Activated T-cell treated with anti-CD3 and anti-CD28 coated beads for 1 hour (primary cell): ENCODE measurements at places on chromosomes 7 and 10.

DNA sequence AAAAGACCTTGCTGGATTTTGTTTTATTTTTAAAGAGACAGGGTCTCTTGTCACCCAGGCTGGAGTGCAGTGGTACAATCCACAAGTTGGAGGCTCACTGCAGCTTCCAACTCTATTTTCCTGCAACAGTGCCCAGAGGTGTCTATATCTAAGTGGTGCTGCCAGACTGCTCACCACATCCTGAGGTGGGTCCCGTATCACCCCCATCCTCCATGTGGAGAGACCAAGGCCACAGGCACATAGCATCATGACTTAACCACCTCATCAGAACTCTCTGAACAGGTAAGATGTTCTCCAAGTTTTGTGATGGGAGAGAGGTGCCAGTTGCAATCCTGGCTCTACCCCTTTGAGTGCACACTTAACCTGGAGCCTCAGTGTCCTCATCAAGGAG is 98.2 kb downstream of the RNF216 start:
- DNase-seq = no peak

- no peak for DNase-seq
These were observed 113.0 kb downstream of the ADCY1 start for GRCh38 chr7:45687185-45687560.

- DNase-seq = no peak
These were observed 24.4 kb downstream of the MTURN start for GRCh38 chr7:30159163-30159562.

GRCh38 chr10:44284198-44285084 is 100.5 kb downstream of the CXCL12 start:
- no peak for DNase-seq

DNA sequence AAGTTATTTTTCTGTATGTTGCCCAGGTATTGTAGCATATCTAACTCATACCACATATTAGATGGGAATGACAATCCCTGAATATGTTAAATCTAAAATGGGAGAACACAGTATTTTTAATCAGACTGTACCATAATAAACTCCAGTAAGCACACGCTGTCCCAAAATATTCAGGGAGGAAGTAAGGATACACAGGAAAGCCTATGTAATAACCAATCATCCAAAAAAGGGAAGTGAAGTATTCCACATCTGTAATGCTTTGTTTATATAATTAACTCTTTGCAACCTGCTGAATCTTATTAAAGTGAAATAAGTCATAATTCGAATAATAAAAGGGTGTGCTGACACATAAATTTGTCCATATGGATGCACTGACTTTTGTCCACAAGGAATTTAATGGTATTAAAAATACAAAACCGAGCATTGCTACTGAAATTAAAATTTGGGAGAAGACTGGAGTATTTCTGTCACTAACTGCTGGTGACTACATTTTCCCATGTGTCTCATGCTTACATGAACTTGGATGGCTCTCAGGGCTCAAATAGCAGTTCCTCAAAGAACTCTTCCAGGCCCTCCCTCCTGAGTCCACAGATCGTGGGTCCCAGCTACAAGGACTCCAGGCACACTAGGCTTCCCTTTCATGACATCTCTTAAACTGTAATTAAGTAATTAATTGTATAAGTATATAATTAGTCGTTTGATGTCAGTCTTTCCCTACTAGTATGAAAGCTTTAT is 120.6 kb downstream of the NEBL start:
- DNase-seq = no peak

GRCh38 chr10:29191674-29192073 is 97.2 kb upstream of the LYZL1 start:
- no peak for DNase-seq

GRCh38 chr7:9874182-9874581 is 1099.5 kb upstream of the PHF14 start:
- no peak for DNase-seq

GRCh38 chr10:87670586-87670985 is 10.9 kb downstream of the PAPSS2 start:
- no peak for DNase-seq

DNA sequence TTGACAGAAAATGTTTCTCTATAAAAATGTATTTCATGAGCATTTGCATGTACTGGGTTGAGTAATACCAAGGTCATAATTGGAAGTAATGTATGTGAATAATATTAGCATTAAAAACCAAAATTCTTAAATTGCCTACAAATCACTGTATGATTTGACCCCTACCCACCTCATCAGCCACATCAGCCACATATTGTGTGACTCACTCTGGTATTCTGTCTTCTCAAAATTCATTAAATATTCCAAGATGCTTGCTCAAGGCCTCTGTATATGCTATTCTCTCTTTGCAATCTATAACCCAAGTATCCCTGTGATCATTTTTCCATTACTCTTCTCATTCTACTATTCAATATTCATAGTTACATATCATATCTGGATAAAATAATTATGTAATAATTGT is 21.4 kb downstream of the POT1 start:
- DNase-seq = no peak

DNA sequence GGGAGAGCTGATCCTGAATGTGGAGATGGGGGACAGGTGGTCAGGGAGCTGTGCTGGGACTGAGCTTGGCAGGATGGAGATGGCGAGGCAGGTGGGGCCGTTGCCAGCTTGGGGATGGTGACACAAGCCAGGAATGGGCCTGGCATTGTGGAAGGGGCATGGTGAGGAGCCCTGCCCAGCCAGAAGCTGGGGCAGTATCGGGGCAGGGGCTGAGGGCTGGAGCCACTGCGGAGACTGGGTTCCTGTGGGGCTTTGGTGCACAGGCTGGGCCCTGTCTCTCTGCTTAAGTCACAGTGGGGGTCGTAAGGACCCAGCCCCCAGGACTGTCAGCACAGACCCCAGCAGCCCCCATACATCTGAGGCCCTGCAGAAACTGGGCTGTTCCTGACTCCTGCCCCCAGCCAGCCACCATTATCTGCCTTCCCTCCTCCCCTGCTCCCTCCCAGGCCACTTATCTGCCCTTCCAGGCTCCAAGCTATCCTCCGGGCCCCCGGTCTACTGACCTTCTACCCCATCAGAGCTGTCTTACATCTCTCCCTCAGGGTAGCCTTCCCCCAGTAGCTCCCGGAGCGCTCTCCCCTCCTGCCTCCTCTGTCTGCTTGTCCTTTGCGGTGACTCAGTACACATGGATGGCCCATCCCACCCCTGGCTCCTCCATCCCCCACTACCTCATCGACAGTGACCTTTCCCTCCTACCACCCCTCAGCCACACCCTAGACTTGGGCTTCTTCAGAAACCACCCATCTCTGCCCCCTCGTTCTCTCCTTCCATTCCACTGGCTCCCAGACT is 44.2 kb downstream of the PPIF start:
- no peak for DNase-seq

- no peak for DNase-seq
These were observed 405.0 kb upstream of the ZMIZ1 start for GRCh38 chr10:78663721-78664120.

DNA sequence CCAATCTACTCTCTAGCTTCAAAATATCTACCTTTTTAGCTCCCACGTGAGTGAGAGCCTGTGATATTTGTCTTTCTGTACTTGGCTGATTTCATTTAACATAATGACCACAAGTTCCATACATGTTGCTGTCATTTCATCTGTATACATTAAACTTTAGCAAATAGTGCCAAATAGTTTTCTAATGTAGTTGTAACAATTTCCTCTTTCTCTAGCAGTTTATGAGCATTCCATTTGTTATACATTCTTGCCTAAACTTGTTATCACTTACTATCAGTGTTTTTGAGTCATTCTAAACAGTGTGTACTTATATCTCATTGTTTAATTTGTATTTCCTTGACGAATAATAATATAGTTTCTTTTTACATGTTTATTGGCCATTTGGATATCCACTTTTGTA is 77.2 kb downstream of the NEUROD6 start:
- no peak for DNase-seq

- no peak for DNase-seq
These were observed 839 bp upstream of the HABP2 start for GRCh38 chr10:113552014-113552413.

- no peak for DNase-seq
These were observed 19.2 kb downstream of the PLA2G12B start for GRCh38 chr10:72935361-72935760.

DNA sequence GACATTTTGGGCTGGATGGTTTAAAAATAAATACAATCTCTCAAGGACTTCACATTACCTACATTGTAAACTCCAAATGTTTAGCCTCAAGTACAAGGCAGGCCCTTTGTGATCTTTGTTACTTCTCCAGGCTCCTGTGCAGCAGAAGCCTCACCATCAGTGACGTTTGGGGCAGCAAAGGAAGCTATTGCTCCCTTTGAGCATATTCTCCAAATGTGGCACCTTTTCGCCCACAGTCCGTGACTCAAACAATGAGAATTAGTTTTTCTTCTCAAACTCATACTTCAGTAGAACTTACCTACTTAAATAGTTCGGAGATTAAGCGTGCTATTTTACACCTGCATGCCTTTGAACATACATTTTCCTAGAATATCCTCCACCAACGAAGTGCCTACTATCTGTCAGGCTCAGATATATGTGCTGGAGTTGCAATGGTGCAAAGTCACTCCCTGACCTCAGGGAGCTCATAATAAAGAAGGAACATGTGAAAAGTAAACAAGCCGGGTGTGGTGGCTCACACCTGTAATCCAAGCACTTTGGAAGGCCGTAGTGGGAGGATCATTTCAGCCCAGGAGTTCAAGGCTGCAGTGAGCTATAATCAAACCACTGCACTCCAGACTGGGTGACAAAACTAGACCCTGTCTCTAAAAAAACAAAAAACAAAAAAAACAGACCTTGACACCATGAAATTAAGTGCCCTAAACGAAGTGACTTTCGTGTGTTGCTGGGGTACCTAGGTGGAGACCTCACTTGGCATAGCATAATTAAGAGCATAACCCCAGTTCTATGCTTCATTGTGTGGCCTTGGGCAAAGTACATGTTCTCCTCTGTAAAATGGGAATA is 1.2 kb upstream of the ABCF2 start:
- no peak for DNase-seq

DNA sequence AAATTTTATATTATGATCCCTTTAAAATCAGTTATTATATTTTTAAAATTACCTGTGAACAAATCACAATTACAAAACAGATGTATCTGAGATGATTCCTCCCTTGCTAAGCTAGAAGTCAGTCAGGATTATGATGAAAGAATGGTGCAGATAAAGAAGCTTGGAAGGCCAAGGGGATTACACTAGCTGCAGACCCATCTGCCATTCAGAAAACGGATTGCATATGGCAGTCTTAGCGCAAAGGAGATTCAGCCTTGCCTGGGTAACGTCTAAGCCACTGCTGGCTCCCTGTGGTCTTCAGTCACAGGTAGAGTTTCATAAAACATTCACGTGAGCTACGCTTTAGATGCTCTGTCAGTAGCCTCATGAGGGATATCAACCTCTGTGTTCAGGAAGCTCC is 222.2 kb downstream of the POU6F2 start:
- DNase-seq = no peak

DNA sequence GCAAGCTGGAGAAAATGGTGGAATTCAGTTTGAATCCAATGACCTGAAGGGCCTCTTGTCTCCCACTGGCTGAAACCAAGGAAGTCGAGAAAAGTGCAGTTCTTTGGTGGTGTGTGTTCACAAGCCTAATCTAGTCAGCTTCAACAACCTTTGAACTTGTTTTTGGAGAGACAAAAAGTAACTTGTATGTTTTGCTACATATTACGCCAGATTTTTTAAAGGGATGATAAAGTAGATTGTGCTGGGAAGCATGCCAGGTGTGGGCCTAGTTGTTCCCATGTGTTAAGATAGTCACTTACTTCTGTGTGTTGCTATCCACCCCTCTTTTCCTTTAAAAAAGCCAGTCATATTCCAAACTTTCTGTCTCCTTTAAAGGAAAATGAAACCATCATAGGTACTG is 79.7 kb upstream of the FAM3C start:
- no peak for DNase-seq

DNA sequence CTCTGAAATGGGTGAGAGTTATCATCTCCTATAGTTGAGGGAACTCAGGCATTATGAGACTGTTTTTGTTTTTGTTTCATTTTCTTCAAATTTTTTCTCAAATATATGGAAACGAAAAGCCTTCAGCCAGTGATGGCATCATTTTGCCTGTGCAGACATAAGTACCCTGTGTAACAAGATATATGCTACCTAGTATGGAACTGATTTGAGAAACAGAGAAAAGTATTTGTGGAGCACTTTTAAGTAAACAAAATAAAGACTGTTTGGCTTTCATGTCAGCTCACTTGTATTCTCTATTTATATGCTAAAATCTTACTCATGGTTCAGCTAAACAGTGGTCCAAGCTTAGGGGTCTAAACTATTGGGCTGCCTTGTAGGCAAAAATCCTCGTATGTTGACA is 150.6 kb downstream of the WNT2 start:
- no peak for DNase-seq

GRCh38 chr10:80493522-80494051 is 39.5 kb downstream of the TSPAN14 start:
- no peak for DNase-seq

DNA sequence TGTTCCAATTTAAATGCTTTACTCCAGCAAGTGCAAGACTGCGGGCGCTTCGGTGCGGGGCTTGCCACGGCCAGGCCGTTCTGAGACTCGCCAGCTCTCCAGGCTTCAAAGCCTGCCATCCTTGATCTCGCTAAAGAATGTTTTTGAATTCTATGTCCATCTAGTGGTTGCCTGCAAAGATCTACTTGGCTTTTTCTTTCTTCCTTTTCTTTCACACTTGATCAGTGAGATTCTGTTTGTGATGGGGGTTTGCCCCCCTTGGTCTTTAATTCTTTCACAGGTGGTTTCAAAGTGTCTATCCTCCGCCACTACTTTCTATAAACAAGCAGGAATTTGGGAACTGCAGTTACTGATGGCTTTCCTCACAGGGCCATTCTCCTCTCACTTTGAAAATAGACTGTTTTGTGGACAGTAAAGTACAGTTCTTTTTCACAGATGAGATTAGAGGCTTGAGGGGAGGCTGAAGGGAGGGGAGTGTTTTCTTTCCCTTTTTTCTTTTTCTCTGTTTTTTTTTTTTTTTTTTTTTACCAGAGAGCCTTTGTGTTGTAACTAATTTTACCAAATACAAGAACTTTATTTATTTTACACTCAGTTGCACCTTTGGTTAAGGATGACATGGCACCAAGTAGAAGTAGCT is 15.2 kb upstream of the FBXW4 start:
- DNase-seq = no peak

GRCh38 chr7:71735961-71736556 is 604.1 kb downstream of the GALNT17 start:
- peak; percentile 5 for DNase-seq

- DNase-seq = no peak
These were observed 166.4 kb downstream of the SLIT1 start for GRCh38 chr10:97019213-97019844.
